Aorta (tissue), 5 donors: ENCODE measurements at places on chromosomes 12 and 14.
A peak's percentile ranks its signal among the peaks of the same experiment; 100 is the strongest.

DNA sequence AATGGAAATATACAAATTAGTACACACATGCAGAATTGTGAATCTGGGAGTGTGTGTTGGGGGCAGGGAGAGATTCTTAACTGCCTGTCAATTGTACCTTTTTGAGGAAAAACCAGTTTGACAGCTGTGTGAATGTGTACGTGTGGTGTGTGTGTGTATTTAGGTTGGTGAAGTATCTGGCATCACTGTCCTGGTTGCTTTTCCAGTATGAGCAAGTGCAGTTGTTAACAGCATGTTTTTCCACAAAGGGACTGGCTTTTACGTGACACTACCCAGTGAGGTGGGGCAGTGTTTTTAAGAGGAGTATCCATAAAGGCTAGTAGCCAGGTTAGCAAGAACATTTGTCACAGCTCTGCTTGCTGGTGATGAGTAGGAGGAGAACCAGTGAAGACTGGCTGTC is 56.1 kb downstream of the DAAM1 start:
- no peak for DNase-seq

- DNase-seq, result no peak
These were observed 3.0 kb upstream of the FNTB start for GRCh38 chr14:64983439-64984310.

- peak; percentile 74 for DNase-seq
These were observed 57.6 kb downstream of the BEGAIN start for GRCh38 chr14:100529561-100530031.

GRCh38 chr12:132545955-132546354 is 56.0 kb downstream of the FBRSL1 start:
- no peak for DNase-seq

DNA sequence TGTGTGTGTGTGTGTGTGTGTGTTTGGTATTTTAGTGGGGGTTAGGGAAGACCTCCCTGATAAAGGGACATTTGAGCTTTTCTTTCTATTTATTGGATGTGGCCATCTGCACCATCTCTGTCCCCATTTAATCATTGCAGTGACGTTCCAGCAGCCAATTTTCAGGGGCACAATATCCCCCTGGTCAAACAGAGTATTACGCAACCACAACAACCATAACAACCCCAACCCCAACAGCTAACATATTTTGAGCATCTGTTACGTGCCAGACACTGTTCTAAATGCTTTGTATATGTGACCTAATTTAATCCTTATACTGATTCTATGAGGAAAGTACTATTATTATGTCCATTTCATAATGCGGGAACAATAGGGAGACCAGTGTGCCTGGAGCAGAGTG is 87.4 kb downstream of the TTC8 start:
- DNase-seq, result no peak

DNA sequence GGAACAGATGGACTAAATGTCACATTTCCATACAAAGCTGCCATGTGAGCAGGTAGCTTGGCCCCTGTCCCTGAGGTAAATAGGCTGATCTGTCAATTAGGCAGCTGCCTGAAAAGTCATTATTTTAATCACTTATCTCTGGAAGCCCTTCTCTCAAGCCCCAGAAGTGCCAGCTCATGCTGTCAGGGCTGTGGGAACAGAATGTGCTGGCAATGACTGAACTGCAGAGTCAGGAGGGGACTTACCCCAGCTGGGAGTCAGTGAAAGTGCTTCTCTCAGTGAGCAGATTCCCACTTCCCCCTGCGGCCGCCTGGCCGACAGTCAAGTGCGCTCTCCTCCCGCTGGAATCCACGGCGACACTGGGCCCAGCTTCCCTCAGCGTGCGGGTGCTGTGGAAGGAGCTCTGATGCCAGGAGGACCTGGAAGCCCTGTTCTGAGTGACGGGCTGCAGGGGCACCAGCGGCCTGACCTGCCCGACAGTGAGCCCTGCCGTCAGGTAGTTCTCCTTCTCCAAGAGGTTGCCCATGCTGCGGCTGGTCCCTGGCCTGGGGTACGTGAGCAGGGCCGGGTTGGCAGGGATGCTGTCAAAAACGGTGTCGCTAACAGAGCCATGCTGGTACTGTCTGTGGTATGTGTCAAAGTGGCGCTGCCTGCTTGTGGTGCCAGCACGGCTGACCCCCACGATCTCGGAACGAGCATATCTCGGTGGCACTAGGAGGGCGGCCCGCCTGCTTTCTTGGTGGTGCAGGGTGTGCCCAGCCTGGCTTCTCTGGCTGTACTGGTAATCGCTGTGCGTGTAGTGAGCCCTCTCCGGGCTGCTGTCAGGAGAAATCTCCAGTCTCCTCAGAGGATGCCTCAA is 18.7 kb downstream of the PKP2 start:
- peak; percentile 56 for DNase-seq

- peak; percentile 78 for DNase-seq
These were observed 194.6 kb upstream of the KRR1 start for GRCh38 chr12:75705749-75706711.

DNA sequence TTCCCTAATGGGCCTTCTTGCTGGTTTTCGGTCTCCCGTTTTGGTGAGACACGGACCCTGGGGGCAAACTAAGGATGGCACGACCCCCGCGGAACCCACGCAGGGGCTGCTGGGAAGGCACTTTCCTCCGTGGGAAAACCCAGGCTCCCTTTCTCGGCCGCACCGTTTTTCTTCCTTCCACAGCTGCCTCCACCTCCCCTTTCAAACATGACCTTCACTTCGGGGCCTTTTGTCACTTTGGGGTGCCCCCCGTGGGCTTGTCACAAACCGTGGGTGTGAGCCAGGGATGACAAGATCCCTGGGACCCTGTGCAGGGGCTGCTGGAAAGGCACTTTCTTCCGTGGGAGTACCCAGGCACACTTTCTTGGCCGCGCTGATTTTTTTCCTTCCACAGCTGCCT is 268.7 kb downstream of the ALG10 start:
- DNase-seq, result peak; percentile 55

DNA sequence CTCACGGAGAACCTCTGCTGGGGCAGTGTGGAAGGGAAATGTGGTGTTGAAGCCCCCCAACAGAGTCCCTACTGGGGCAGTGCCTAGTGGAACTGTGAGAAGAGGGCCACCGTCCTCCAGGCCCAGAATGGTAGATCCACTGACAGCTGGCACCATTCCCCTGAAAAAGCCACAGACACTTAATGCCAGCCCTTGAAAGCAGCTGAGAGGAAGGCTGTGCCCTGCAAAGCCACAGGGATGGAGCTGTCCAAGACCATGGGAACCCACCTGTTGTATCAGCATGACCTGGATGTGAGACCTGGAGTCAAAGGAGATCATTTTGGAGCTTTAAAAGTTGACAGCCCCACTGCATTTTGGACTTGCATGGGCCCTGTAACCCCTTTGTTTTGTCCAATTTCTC is 363.5 kb upstream of the PRICKLE1 start:
- no peak for DNase-seq

GRCh38 chr14:99274346-99275221 is 2.6 kb upstream of the BCL11B start:
- no peak for DNase-seq

- no peak for DNase-seq
These were observed 77.8 kb upstream of the BDKRB2 start for GRCh38 chr14:96126783-96127271.

DNA sequence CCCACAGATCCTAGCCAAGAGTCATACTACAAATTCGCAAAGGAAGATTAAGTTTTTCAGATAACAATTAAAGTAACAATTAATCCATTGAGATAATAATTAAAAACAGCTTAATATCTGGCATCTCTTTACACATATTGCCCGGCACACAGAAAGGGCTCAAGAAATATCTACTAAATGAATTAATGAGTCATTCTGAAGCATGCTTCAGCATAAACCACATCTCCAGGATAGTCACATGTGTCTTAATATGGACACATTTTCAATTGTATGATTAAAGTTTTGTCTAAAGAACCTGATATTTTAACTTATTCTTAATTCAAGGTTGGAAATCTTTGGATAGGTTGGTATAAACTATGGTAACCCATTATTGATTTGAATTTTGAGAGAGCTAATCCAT is 9.6 kb downstream of the ITPR2 start:
- no peak for DNase-seq

DNA sequence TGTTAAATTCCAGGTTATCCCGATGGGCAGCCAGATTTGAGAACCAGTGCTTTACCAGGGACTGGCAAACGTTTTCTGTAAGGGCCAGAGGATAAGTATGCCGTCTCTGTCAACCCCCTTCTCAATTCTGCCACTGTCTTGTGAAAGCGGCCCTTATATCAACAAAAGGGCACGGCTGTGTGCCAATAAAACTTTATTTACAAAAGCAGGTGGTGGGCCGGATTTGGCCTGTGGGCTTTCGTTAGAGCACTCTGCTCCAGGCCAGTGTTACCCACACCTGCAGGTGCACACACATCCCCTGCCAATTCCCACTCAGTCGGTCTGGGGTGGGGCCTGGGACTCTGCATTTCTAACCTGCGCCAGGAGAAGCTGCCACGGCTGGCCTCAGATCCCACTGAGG is 111.2 kb downstream of the RFLNA start:
- no peak for DNase-seq

DNA sequence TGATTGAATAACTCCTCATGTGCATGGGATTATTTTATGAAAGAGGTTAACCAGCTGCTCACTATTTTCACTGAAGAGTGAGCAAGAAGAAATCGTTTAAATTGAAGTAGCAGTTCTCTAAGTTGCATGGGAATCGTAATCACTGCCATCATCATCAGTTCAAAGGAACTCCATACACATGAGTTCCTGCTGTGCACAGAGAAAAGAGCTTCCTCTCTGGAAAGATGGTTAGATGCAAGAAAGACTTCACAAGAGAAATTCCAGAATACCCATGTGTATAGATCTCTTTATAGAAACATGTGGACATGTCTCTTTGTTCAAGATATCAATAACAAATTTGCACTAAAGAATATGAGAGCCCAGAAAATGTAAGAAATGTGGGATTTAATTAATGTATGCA is 291.3 kb downstream of the PDZRN4 start:
- DNase-seq, result no peak

DNA sequence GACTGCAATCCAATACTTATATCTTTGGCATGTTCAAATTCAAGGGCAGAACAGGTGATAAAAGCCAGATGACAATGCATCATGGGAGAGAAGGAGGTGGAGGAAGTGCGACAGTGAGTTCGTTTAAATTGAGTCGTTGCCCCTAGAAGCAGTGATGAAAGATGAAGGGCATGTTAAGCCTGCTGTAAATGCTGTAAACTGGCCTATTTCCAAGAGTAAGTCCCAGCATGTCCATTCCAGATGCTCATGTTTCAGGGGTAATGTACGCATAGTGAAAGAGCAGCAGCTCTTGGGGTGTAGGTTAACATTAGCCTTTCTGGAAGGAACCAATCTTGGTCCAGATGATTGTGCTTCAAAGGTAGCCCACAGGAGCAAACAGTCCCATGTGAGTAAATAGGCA is 97.1 kb downstream of the C2CD5 start:
- DNase-seq, result no peak

- DNase-seq, result peak; percentile 69
These were observed 1.0 kb upstream of the TESC start for GRCh38 chr12:117100251-117100650.

DNA sequence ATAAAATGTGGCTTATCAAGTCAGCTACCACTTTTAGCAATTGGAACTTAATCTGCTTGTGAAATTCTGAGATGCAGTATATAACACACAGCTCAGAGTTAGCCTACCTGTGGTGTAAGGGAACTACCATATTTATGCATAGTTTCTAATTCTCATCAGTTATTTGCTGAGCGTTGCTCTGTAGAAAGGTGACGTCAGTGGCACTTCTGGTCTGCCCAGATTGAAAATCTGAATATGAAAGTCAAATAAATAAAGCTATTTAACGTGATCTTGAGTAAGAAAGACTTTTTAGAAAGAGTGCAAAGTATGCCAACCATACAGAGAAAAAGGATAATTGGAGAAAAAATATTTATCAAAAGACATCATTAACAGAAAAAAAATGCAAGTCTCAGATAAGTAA is 938.9 kb upstream of the NOVA1 start:
- no peak for DNase-seq
